Hematopoietic multipotent progenitor cell (in vitro differentiated cells): ENCODE measurements at places on chromosomes 13 and 19.

DNA sequence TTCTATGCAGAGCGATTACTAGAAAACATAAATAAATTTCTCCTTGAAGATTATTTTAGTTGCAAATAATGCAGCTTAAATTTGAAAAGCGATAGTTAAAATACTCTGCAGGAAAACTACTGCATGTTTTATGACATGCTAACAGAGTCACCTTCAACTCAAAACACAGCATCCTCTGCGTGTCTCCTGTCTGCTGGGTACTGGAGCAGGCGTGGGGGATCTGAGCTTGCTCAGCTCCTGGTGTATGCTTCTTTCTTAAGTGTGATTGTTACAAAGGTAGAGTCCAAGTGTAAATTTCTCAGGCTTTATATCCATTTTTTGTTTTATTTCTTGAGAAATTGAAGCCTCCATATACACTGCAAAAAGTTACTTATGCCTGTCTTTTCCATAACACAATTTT is 15.3 kb downstream of the SPATA13 start:
- DNase-seq: no peak

DNA sequence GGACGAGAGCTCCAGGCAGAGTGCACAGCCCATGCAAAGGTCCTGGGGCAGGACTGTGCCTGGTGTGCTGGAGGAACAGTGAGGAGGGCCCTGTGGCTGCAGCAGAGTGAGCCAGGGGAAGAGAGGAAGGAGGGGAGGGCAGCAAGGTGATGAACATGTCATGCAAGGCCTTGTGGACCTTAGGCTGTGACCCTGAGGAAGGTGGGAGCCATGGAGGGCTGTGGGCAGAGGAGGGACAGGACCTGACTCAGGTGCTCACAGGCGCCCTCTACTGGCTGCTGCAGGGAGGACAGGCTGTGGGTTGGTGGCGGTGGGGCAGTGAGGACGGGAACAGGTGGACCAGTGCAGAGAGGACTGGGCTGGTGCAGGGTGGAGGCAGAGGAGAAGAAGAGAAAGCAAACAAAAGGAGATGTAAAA is 170.3 kb downstream of the PTPRS start:
- DNase-seq: no peak

DNA sequence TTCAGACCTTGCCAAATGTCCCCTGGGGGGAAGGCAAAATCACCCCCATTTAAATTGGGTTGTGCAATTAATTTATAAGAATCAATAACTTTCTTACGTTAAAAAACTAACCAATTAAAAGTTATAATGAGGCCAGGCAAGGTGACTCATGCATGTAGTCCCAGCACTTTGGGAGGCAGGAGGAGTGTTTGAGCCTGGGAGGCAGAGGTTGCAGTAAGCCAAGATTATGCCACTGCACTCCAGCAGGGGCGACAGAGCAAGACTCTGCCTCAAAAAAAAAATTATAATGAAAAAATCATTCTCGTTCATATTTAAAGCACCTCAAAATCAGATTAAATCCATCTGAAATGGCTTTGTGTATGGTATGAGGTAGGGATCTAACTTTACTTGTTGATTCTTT is 18.4 kb upstream of the SIGLEC14 start:
- no peak for DNase-seq

- DNase-seq: no peak
These were observed 9.2 kb upstream of the ZSCAN22 start for GRCh38 chr19:58317476-58318072.

- DNase-seq: no peak
These were observed 228.6 kb downstream of the LMO7 start for GRCh38 chr13:75864718-75865117.
